ENCODE measurements at places on chromosomes 16 and 17.

DNA sequence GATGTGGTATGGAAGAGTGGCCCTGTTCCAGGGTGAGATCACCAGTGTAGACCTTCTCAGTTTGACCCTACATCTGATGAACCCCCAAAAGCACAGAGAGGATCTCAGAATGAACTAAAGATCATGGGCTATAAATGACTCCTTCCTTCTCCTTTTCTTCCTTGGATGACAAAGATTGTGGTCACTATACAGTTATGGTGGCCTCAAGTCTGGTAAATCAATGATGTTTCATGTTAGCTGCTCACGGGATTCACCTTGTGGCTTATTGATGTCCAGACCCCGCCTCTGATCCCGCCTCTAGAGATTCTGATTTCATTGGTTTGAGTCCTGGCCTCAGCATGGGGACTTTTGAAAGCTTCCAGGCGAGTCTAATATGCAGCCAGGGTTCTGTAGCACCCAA, 112.2 kb downstream of the PITPNC1 start:
- DNase-seq, result no peak

DNA sequence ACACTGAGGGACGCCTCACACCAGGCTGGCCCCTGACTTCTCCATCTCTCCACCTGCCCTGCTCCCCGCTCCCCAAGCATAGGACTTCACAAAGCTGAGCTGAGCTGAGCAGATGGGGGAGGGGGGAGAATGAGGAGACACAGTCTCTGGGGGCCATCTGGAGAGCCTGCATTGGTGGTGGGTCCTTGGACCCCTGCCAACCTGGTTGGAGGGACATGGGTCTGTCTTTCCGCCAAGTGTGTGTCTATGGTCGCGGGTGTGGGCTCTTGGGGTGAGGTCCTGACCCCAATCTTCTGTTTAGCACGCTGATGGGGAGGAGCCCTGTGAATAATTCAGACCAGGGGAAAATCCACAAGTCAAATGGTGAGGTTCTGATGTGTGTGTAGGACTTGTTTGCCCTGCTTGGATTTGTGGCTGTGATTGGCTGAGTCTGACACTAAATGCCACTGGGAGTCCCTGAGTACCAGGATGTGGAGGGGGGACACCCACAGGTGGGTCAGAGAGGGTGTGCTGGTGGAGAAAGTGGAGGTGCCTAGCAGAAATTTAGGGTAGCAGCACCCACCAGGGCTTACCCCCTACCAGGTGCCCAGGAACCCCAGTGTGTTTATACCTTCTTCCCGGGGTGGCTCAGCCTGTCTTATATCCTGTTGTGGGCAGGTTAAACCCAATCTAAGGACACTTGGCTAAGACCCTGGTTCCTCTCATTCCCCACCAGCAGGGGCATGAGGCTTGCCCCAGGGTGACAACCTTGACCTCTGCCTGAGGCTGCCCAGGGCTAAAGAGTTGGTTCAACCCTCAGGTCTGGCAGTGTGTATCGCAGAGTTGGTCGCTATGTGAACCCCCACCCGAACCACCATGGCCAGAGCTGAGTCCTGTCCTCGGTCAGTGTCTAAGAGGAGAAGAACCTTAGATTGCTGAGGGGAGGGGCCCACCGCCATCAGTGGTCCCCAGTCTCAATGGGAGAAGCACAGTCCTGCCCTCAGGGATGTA, 2.1 kb downstream of the FMNL1 start:
- no peak for DNase-seq

DNA sequence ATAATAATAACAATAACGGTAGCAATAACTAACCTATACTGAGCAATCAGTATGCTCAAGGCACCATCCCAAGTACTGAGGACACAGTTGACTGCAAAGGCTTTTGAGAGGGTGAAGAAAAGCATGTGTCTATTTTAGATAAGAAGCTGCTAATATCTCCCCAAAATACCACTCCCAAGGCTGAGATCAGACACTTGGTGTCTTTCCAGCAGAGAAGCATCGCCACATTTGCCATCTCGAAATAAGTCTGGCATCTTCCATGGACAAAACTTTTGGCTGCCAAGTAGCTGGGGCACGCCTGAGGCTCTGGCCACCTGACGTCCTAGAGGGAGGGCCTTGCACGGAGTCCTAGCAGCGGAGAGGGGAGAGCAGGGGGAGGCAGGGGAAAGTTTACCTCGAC, 39.0 kb downstream of the ZNF423 start:
- DNase-seq, result no peak

DNA sequence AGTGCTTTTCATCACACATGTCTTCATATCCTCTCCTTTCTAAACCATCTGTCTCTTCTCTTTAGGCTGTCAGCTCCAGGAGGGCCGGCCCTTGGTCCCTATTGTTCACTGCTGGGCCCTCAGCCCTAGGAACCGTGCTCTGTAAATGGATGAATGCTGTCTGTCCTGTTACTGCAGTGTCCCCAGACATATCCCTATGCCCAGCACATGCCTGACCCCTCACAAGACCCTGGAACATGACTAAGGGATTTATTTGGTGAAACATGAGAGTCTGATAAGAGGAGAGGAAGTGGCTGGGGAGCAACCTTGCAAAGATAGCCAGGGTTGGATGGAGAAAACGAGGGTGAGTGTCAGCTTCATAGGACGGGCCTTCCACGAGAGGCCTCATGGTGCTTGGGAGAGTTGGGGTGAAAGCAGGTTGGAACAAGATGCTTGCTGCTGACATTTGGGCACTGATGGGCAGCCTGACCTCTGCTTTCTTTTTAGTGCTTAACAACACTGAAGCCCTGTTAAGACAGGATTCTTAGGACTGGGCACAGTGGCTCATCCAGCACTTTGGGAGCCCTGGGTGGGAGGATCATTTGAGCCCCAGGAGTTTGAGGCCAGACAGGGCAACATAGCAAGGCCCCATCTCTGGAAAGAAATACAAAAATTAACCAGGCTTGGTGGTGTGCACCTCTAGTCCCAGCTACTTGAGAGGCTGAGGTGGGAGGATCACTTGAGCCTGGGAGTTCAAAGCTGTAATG, 39.0 kb downstream of the ABCC1 start:
- DNase-seq, result no peak

- no peak for DNase-seq
These were observed 7.2 kb downstream of the ADAM11 start for GRCh38 chr17:44765965-44766364.

- DNase-seq, result no peak
These were observed 20.8 kb upstream of the ATP5MC1 start for GRCh38 chr17:48871551-48872351.

- DNase-seq, result no peak
These were observed 169.7 kb upstream of the IRX6 start for GRCh38 chr16:55154262-55154661.

GRCh38 chr17:64411999-64412771, 21.5 kb upstream of the PECAM1 start:
- no peak for DNase-seq

DNA sequence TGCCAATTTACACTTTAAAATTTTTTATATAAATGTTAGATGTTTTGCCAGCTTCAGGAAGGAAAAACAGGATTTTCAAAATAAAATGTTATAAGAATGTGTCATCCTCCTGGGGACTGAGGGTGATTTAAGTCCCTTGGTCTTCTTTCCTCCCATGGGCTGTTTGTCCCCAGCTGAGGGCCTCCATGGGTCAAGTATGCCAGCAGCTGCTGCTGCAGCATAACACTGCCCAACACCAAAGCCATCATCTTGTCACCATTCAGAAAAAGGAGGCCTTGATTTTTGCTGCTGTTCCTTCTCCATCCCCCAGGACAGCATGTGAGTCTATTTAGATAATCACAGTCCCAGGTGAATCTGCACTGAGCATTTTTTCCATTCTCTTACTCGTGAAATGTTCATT, 188.5 kb downstream of the LGALS9B start:
- DNase-seq, result no peak

DNA sequence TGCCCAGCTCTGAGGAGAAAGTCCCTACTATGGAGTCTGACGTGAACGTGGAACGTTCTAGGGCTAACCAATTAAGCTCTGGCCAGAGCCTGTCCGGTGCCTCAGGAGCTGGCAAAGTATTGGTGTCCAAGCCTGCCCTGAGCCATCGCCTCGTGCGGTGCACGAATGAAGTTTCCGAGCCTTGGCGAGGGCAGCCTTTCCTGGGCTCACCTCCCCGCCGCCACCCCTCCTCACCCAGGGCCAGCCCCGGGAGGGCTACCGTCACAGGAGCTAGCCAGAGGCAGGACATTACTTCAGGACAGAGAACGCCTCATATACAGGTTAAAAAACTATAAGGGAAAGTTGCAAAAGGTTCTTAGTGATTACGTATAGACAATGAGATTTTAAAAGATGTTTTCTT, 23.6 kb upstream of the TRAP1 start:
- no peak for DNase-seq

DNA sequence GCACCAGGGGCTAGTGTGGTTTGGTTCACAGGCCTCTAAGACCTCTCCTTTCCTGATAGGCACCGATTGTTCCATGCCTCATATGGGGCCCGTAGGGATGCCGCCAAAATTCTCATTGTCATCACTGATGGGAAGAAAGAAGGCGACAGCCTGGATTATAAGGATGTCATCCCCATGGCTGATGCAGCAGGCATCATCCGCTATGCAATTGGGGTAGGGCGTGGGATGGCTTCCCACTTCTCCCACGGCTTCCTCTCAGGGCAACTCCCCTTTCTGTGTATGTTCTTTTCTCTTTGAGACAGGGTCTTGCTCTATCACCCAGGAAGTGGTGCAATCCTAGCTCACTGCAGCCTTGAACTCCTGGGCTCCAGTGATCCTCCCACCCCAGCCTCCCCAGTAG, 5.3 kb downstream of the ITGAX start:
- no peak for DNase-seq

DNA sequence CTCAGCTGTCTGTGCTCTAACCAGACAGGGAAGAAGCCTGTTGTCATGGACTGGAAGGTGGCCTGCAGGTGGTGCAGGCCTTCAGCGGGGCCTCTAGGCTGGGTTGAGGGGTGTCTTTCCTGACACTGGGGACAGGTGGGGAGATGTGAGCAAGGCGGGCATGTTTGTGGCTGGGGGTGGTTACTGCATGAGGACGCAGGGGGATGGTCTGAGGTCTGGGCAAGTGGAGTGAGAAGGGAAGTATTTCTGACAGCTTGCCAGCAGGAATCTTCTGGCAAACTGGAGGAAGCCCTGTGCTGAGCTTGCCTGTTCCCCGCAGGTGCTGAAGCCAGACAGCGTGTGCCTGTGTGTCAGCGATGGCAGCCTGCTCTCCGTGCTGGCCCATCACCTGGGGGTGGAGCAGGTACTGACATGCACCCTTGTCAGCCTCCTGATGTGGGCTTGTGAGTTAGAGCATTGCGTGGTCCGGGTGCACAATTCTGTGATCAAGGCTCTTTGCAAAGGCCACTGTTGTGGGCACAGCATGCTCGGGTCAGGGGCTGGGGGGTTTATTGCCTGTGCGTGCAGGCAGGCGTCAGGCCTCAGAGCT, 36.2 kb downstream of the PRMT7 start:
- no peak for DNase-seq

DNA sequence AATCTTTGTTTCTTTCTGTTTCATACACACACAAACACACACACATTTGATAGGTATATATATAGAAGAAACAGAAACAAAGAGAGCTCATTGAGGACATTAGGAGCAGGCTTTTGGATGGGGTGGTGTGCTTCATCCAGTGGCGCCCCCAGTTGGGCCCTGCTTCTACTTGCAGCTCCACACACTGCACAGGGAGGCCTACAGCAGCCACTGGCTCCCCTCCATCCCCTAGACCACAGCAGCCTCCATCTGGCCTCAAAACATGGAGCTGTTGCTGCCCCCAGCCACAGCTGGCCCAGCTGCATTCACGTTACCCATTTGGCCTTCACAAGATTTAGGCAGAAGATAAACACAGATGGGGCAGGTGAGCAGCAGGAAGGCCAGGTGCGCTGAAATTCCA, 33.1 kb upstream of the NF1 start:
- DNase-seq, result no peak
